ENCODE measurements at places on chromosomes 12 and 14.

- no peak for DNase-seq
Observed at GRCh38 chr14:26389646-26390508, 208.0 kb downstream of the NOVA1 start.

- DNase-seq = no peak
Observed at GRCh38 chr12:100926669-100927248, 132.2 kb downstream of the ANO4 start.

GRCh38 chr12:92665496-92665895 is 37.3 kb upstream of the PLEKHG7 start:
- DNase-seq = no peak

GRCh38 chr12:110280392-110280778 is 662 bp upstream of the ATP2A2 start:
- DNase-seq = peak; percentile 23

- DNase-seq = no peak
Observed at GRCh38 chr14:100322138-100322957, 791 bp upstream of the SLC25A47 start.

DNA sequence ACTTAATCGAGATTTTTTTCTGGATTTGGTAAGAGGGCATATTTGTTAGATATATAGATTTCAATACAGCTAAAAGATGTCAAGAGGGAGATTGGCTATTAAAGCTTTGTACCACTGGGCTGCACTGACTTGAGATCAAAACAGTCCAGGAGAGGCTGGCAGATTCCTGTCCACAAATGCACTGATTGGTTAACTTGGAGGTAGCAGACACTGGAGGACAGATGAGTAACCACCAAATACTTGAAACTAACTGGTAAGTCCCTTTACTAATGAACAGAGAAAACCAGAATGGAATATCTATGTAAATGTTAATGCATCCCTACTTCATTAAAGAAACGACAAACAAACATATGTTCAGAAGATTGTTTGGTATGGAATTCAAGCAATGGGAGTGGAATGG is 416.6 kb downstream of the LRIG3 start:
- no peak for DNase-seq

- DNase-seq = no peak
Observed at GRCh38 chr14:77181603-77182437, at the start of gene TMEM63C. Gene TMEM63C, plus strand, starts transcription at chr14:77181798. Its CDS starts 37,016 bp downstream, at chr14:77218814.

DNA sequence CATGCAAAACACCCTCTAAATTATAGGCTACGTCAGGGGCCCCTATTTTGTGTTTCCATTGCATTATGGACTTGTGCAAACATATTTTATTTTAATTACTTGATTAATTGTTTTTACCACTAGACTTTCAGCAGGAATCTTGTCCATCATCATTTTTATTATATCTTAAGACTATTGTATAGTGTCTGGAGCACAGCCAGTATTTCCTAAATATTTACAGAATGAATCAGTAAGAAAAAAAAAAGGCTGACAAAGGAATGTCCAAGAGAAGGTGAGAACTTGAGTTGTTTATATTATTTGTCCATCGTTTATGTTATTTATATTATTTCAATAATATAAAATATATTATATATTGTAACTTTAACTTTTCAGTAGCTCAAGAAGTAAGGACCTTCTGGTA is 664.7 kb downstream of the SLC6A15 start:
- DNase-seq = no peak

GRCh38 chr12:34208331-34209258 is 186.3 kb downstream of the ALG10 start:
- DNase-seq = no peak

- no peak for DNase-seq
Observed at GRCh38 chr14:69284170-69284569, 24.2 kb downstream of the GALNT16 start.

DNA sequence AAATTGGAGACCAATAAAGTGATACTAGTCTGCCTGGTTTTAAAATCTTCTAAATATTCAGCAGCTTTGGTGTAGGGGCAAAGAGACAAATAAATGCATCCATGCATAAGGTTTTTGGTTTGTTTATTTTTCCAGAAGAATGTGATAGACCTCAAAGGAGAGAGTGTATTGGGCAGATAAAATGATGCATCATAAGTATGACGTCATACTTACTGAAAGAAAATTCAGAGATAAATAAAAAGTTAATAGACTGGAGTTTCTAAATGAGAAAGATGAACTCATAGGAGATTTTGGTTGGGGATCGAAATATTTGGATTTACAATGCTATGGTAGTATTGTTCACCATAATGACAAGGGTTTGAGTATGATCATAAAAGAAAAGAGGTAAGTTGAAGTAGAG is 10.2 kb downstream of the SYT10 start:
- no peak for DNase-seq

- no peak for DNase-seq
Observed at GRCh38 chr14:81516986-81517797, 16.5 kb downstream of the SEL1L start.

- DNase-seq = no peak
Observed at GRCh38 chr12:102728506-102729242, 188.4 kb downstream of the PAH start.

GRCh38 chr14:89503431-89503996 is 86.5 kb upstream of the FOXN3 start:
- no peak for DNase-seq

DNA sequence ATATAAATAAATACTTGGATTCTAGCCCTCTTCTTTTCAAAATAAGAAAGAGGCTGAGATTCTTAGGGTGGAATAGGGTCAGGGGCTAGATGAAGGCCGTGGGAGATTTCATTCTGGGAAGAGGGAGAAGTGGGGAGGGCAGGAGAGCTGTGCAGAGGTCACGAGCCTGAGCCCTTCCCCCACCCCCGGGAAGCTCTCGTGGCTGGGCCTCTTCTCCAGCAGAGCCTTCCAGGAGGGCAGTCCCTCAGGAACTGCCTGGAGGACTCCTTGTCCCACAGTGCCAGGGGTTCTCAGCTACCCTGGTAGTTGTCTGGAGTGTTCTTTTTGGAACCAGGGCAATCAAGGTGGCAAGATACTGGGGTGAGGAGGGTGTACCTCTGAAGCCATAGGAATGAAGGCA is 94.0 kb downstream of the ESR2 start:
- no peak for DNase-seq

DNA sequence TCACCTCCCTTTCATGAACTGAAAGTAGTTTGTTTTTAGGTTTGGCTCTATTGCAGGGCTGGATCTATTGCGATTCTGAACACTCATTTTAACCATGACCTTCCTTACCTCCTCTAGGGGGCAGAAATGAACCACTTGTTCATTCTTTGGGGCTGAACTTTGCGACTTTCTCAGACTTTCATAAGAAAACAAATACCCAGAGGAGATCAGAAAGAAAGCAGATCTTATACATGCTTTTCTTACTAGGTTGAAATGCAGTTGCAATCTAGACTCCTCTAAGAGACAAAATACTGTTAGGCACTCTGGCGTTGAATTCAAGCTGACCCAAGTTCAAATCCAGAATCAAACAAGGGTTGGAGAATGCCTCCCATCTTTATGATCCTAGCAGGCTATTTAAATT is 32.6 kb upstream of the PLEKHG3 start:
- no peak for DNase-seq

GRCh38 chr12:38385486-38385885 is 68.9 kb downstream of the ALG10B start:
- DNase-seq = no peak

DNA sequence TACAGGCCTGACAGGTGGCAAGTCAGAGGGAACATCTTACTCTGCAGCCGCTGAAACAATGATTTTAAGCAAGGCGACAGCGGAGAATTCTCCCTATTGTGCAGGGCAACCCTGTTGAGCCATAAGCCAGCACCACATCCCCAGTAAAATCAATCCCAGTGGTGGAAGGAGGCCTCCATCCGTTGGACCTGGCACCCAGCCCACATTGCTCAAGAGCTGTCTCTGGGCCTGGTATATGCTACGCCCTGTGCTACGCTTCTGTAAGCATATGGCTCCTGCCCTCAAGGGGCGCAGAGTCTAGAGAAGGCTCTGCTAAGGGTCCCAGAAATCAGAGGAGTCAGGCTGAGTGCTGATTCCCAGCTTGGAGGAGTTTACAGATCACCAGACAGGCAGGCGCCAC is 265.5 kb downstream of the CACNA1C start:
- no peak for DNase-seq

- no peak for DNase-seq
Observed at GRCh38 chr12:120909633-120910298, 5.6 kb upstream of the SPPL3 start.

GRCh38 chr12:47744005-47744651 is 14.6 kb downstream of the RAPGEF3 start:
- peak; percentile 31 for DNase-seq

DNA sequence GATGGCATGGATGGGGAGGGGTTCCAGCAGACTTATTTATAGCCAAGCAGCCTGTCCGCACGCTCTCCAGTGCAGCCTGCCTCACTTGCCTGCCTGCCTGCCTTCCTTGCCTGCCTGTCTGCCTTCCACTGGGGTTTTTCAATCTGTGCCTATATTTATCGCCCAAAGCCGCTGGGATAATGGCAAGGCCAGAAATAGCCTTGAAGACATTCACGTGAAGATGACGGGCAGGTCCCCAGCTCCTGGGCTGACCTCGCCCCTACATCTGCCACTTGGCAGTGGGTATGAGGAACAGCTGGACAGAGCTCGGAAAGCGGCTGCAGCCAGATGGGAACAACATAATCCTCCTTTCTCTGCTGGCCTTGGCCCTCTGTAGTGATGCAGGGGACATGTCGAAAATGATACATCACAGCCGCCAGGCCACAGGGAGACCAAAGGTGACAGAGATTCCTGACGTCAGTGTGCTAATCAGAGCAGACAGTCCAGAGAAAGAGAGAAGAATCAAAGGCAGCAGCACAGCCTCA is 53.3 kb downstream of the PITPNM2 start:
- DNase-seq = no peak

- no peak for DNase-seq
Observed at GRCh38 chr14:86999036-86999435, 993.9 kb downstream of the GALC start.

DNA sequence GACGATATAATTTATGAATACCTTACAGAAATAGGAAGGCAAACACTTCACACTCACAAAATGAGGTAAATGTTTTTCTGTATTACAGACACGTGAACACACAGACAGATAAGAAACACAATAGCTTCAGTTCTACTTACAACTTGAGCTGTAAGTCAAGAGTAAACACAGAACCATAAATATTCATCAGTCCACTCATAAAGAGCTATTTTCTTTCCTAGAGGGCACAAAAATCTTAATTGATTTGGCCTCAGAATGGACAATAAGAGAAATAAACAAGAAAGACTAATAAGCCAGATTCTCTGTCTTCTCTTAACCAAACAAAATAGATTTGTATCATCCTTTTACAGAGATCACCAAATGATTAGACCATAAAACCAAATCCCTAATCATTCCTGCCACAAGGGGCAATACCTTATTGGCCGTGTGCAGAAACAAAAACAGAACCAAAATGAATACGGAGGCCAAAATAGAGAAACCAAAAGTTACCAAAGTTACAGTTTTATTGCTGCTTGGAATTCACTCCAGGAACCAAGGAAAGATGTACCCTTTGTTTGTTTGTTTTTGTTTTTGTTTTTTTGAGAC is 38.1 kb upstream of the GARIN2 start:
- no peak for DNase-seq

DNA sequence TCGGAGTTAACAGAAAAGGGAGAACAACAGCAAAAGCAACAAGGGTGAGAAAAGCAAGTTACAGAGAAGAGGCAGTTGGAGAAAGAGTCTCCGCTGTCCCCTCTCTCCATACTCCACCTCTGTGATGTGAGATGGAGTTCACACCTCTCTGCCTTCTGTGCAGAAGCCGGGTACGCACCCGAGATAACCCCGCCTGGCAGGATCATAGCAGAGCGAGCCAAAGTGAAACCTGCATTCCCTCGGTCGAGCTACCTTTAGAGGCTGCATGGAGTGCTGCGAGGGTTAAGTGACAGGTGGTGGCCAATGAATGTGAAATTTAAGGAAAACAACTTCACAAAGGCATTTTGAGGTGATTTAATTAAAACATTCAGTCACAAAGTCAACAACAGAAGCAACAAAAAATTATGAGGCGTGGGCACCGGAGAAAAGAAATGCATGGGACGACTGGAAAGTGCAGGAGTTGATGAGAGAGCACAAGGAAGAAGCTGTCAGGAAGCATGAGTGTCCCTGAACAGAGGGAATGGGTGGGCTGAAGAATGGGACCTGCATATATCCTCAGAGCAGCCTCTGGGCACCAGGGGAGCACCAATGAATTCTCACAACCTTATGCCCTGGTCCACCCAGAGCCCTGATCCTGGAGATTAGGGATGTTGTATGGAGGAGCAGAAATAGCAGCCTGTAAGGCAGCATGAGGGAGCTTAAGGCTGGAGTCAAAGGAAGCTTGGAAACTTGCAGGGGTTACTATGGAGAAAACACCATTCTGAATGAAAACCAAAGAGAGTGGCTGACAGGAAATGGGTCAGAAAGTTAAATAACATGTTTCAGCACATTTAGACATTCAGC is 208.3 kb downstream of the EMP1 start:
- no peak for DNase-seq

DNA sequence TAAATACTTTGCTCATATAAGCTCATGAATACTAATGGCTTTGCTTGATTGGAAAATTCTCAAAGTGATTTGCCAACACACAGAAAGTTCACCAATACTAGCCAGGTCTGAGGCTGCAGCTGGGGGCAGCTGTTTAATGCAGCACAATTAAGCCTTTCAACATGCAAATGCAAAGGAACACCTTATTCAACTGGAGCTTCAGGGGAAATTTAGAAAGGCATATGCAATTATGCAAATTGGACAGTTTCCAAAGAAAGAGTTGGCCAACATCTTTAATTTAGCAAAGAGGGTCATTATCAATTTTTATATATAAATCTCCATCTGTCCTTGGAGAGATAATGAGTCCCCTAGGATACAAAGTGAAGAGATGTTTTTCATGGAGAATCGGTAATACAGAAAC is 40.2 kb upstream of the OTOGL start:
- no peak for DNase-seq

DNA sequence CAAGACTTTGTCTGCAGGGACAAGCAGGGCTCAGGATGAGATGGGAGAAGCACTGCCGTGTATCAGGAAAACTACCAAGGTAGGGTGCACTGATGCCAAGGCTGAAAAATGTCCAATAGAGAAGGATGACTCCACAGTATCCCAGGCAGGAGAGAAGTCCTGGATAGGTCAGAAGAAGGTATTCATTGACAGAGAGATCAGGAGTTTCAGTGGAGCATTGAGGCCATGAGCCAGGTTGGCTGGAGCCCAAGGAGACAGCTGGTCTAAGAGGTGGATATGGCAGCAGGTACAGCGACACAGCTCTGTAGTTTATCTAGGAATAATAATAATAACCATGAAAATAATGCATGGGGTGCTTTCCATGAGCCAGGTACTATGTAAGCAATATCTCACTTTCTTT is 180.9 kb downstream of the EXOC5 start:
- DNase-seq = no peak

DNA sequence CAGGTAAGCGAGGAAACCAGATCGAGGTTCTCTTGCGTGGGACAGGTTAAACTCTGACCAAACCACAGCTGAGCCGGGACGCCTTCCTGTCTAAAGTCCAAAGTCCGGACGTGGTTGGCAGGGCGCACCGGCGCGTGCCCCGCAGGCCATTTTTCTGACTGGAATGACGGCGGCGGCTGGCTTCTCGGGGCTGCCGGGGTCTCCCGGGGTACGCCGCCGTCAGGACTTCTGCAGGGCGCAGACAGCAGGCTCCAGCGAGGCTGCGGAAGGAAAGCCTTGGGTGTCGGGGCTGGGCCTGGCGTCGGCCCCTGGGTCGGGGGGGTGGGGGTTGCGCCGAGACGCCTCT is 32.8 kb downstream of the MIA2 start:
- DNase-seq = no peak

All from activated T-helper 1 cell treated with anti-CD3 and anti-CD28 coated beads, Interleukin-2, amount 50 U/mL, for 16 hours (primary cell).